ENCODE measurements at places on chromosomes 13 and 19.
A peak's percentile ranks its signal among the peaks of the same experiment; 100 is the strongest.

GRCh38 chr13:42284068-42284467 lies 12.1 kb downstream of the AKAP11 start:
- no peak for DNase-seq

GRCh38 chr13:74166261-74167004 lies 32.2 kb upstream of the KLF12 start:
- no peak for DNase-seq

- no peak for DNase-seq
These were observed 84.4 kb downstream of the FAM216B start for GRCh38 chr13:42865768-42866102.

- DNase-seq, result no peak
These were observed 18.2 kb upstream of the ZNF460 start for GRCh38 chr19:57262044-57262443.

- no peak for DNase-seq
These were observed 5.6 kb downstream of the ZDHHC20 start for GRCh38 chr13:21453387-21454081.

DNA sequence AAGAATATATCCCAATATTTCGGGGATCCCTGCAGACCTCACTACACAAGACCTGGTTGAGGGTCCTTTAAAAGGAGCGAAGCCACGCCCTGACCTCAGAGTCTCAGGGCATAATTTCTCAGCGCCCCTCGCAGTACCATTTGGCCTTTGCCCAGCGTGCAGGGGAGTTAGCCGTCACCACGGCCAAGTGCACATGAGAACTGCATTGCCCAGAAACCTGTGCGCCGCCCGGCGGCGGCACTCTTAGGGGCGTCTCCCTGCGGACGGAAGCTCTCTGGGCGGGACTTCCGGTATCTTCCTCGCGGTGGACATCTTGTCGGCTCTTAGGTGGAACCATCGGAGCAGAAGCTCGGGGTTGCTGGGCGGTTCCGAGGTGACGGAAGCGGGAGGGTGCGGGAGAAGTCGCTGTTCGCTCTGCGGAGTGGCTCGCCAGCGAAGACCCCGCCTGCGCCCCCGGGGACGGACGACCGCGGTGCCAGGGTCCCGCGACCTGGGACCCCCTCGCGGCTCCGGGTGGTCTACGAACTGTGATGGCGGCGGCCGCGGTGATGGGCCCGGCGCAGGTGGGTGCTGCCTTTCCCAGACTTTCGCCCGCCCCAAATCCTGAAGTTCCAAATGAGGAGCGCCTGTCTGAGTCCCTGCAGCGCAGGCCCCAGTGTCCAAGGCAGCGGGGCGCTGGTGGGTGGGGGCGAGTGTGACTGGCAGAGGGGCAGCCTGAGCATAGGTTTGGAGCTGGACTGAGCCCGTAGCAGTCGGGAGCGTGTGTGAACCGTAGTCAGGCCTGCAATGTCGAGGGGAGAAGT lies at the start of gene ZNF134:
Gene ZNF134 (plus strand): TSS at position 302 of the 803 bp plus-strand sequence. CDS start 5,227 bp downstream, outside the sequence.
- DNase-seq, result peak; percentile 89

DNA sequence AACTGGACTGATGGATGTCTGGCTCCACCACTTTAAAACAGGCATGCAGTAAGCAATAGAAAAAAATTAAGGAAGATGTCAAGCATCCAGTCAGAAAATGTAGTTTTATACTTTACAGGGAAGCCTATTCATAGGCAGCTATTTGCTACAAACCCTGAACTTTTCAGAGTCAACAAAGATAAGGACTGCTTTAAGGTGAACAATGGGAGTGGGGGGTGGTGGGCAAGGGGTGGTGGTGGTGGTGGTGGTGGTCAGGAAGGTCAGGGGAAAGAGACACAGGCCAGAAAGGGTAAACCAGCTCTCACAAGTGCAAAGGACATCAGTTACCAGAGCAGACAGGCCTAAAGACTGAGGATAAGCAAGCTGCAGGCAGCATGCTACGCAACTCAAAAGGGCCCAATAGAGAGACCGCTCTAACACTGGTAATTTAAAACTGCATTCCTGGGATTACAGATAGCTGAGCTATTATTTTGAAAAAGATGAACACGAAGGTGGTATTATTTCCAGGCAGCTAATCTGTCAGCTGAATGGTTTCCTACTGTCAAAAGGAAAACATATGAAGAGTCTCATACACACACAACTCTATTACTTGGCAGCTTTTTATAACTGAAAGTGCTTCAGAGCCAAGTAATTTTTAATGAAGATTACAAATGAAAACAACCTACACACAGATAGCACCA lies 14.8 kb downstream of the BRD4 start:
- no peak for DNase-seq

DNA sequence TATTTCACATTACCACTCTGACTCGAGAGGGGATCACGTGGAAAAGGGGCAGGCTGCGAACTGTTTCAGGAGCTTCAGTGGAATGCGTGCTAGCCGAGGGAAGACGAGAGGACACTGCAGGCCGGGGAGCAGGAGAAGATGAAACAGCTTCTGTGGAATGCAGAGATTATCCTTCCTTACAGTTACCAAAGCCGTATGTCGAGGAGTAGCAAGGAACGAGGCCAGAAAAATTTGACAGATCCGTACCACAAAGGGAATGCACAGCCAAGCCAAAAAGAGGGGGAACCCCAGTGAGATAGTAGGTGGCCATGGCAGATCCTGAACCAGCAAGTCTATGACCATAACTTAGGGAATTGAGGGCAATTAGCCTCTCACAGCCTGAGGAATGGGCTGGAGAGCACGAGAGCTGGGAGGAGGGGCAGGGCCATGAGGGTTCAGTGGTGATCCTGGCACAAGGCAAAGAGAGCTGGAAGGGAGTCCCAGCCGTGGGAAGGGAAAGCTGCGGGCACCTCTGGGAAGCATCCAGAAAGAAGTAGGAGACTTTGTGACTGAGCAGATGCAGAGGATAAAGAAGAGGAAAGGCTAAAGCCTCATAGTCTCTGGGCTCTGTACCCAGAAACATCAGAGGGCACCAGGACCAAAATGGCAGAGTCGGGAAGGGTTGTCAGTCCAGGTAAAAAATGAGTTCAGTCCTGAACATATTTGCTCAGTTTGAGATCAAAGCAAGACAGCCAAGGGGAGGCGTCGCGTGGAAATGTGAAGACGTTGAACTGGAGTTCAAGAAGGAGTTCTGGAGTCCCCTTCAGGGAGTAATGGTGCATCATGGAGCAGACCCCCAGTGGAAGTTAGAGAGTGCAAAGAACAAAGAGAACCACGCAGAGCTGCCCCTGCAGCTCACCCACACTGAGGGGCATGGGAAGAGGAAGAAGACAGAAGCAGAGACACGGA lies 5.1 kb downstream of the COL4A1 start:
- DNase-seq, result no peak

DNA sequence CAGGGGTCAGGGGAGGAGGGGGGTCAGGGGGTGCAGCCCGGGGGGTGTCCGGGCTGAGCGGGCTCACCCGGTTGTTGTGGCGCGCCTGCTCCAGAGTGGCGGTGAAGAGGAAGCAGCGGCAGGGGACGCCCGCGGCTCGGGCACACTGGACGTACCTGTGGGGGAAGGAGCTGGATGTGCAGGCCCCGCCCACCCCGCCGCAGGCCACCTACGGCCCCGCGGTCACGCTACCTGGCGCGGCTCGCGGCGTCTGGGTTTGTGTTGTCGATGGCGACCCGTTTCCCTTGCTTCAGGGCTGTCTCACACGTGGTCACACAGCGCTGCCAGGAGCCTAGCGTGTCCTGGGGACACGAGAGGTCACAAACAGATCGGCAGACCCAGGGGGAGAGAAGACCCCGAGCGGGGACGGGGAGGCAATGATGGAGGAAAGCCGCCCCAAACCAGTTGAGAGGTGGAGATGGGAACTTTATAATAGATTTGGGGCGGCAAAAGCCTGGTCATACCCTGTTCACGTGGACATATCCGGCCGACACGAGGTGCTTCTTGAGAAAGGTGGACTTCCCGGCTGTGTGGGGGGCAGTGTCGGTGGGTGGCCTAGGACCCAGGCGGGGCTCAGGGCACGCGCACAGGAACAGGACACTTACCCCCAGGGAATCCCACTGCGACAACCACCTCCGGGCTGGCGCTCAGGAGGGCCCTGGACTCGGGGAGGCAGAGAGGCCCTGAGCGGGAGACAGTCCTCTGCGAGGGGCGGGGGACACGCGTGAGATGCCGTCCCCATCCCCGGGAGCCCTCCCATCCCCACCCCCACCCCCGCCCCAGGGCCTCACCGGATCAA lies 5.6 kb downstream of the PNKP start:
- DNase-seq, result no peak

DNA sequence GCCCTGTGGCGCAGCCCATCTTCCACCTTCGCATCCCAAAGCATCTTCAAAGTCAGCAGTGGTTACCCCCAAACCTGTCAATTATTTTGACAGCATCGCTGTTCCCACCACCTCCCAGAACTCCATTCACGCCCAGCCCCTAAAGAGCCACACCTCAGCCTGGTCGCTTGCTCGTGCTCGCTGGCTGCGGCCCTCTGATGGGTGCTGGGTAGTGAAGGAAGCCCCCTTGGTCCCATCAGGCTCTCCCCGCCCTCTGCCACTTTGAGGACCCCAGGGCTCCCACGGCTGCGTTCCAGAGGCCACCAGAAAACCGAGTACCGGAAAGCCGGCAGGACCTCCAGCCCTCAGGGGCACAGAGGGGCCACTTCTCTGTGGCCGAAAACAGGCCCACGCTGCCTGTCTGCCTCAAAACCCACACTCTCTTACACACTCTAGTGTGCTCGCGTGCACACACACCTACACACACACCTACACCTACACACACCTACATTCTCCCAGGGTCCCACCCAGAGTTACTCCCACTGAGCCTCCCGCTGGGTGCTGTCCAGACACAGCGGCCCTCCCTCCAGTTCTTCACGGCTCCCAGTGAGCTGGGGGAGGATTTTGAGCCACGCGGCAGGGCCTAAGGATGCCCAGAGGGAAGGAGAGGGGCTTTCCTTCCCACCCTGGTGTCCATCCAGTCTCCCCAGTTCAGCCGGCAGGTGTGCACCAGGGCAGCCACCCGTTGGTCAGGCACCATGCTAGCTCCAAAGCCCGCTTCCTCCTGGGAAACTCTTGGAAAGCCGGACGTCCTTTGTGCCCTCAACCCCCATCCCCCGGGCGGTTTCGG lies 1.9 kb downstream of the VSTM2B start:
- no peak for DNase-seq

- no peak for DNase-seq
These were observed 1.7 kb downstream of the CYTH2 start for GRCh38 chr19:48470856-48471255.

GRCh38 chr13:48486836-48487235 lies 46.0 kb downstream of the RCBTB2 start:
- no peak for DNase-seq

- DNase-seq, result no peak
These were observed 429.5 kb downstream of the HS6ST3 start for GRCh38 chr13:96519380-96519779.

DNA sequence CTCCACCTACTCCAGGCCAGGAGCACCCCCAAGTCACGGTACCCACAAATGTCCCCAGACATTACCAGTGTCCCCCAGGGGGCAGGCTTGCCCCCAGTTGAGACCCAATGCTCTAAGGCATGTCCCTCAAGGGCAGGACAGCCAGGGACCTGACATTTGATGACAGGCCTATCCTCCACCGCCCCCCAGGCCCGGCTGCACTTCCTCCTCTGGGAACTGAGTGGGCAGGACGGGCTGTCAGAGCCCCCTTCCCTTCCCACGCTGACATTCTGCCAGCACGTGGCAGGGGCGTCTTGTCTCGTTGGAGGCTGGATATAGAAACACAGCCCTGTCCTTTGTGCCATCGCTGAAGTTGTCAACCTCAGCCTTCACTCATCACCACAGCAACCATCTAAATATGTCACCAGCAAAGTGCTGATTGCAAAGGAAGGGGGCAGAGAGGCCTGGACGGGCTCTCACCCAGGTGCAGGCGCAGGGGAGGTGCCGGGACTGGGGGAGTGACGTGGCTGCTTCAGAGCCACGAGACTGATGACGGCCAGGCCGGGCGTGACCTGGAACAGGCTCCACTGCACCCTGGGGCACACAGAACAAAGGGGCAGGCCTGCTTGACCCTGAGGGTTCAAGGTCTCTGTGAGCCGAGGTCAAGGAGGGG lies 38.4 kb downstream of the GNG7 start:
- DNase-seq, result no peak

DNA sequence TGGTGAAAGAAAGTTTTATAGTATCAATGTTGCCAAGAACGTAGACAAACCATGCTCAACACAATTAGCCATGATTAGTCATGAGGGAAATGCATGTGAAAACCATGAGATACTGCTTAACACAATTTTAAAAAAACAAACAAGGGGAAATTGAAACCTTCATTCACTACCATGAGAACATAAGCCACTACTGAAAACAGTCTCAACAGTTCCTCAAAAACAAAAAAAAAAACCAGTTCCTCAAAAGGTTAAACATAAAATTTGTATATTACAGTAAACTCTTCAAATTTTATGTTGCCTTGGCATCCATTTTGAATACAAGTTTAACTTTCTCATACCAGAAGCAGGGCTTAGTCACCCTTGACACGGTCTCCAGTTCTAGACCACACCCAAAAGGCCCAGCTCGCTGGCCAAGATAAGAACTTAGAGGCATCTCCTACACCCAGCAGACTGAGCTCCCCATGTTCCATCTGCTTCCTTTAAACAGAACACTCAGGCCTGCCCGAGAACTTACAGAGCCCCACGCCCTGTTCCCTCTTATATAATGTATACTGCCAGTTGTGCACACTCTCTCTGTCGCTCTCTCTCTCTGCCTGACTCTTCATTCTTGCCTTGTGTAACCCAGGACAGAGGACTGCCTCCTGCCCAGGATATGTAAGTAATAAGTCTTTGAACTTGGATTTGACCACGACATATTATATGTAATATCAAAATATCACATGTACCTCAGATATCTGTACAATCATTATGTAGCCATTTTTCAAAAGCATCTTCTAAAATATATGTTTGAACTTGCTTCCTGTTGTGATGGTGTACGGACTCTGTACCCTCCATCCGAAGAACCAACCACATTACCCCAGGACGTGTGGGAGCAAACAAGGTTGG lies 67.4 kb downstream of the STK24 start:
- DNase-seq, result peak; percentile 35

- no peak for DNase-seq
These were observed 107.2 kb downstream of the URI1 start for GRCh38 chr19:30049226-30049625.

DNA sequence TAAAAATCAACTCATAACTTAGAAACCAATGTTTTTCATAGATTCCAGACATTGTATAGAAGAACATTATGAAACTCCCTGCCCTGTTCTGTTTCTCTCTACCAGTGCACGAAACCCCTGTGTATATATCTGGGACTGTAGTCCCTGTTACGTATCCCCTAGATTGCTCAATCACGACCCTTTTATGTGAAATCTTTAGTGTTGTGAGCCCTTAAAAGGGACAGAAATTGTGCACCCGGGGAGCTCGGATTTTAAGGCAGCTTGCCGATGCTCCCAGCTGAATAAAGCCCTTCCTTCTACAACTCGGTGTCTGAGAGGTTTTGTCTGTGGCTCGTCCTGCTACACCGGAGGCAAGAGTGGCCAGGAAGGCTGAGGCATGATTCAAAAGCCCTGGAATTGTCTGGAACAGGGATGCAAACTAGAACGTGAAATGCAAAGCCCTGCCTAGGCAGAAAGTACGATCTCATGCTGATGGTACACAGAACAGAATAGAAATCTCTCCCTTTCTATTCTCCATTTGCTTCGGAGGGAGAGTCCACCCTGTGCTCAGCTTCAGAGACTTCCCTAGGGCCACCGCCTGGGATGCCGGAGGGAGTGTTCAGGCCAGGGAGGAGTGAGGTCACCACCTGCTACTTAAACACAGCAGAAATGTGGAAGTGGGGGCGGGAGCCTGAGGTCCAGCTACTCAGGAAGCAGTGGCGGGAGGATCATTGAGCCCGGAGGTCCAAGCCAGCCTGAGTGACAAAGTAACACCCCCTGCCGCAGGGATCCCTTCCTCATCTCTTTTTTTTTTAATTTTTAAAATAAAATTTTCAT lies 758 bp upstream of the ZNF888 start:
- no peak for DNase-seq

GRCh38 chr13:113846636-113847318 lies 17.1 kb downstream of the GAS6 start:
- DNase-seq, result no peak

Measured in activated CD4-positive, alpha-beta T cell treated with anti-CD3 and anti-CD28 coated beads, Interleukin-2, amount 50 U/mL, for 4 hours (primary cell).